Neural crest cell (in vitro differentiated cells): ENCODE measurements at places on chromosomes 1 and 21.
A peak's percentile ranks its signal among the peaks of the same experiment; 100 is the strongest.

GRCh38 chr1:6075748-6076147, 30.1 kb downstream of the KCNAB2 start:
- H3K4me1 ChIP-seq, result no peaks in the 10 kb centered on the region
- H3K36me3 ChIP-seq, result no peaks in the 10 kb centered on the region

DNA sequence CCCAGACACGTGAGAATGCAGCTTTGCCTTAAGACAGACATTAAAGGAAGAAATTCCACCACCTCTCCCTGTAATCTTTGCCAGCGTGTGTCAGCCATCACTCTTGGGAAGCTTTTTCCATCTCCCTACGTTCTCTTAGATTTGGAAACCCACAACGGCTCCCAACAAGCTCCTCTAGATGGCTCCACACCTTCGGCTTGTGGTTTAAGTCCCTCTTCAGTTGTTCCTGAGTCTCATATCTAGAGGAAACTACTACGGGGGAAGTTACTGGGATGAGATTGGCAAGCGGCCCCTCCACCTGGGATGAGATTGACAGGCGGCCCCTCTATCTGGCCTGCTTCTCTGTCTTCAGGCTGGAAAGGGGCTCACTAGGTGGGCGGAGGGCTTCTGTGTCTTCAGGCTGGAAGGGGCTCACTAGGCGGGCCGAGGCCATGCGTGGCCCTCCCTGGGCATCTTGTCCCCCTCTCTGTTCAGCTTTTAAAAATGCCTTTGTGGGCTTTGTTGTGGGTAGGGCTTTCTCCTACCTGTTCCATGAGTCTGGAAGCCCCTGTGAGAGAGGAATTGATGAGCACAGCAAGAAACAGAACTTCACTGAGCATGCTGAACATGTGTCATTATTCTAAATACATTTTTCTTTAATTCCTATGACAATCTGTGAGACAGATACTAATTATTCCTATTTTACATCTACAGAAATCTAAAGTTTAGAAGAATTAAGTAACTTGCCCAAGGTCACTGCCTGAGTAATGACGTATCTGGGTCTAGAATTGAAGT, 670.5 kb downstream of the KIF26B start:
- DNase-seq, result no peak
- H3K4me1 ChIP-seq, result no peaks in the 10 kb centered on the region
- H3K4me3 ChIP-seq, result no peak overlapping the region
- no peak overlapping the region for H3K27ac ChIP-seq
- no peaks in the 10 kb centered on the region for H3K27me3 ChIP-seq

- H3K4me3 ChIP-seq, result no peak overlapping the region
- H3K36me3 ChIP-seq, result no peaks in the 10 kb centered on the region
- H3K27ac ChIP-seq, result no peak overlapping the region
- H3K27me3 ChIP-seq, result no peaks in the 10 kb centered on the region
These were observed 251.9 kb upstream of the C1orf105 start for GRCh38 chr1:172168597-172168872.

DNA sequence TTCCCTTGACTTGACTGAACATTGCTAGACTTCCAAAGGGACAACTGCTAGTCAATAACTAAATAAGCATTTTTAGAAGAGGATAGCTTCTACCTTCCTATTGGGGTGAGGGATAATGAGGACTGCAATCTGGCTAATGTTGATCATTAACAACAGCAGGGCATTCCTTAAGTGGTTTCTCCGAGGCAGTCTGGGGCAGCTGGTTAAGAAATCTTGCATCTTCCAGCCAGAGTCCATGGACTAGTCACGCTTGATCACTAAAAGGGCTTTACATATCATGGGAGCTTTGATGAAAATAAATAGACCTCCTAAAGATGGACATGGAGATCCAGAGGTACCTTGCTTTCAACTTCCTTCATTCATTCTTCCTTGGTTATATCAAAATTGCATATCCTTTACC, 329.4 kb upstream of the ESRRG start:
- no peaks in the 10 kb centered on the region for H3K27me3 ChIP-seq
- no peak for DNase-seq
- H3K4me3 ChIP-seq, result no peak overlapping the region
- H3K27ac ChIP-seq, result no peak overlapping the region
- peaks cover 3% of the 10 kb centered on the region for H3K4me1 ChIP-seq
- H3K36me3 ChIP-seq, result peaks cover 2% of the 10 kb centered on the region

DNA sequence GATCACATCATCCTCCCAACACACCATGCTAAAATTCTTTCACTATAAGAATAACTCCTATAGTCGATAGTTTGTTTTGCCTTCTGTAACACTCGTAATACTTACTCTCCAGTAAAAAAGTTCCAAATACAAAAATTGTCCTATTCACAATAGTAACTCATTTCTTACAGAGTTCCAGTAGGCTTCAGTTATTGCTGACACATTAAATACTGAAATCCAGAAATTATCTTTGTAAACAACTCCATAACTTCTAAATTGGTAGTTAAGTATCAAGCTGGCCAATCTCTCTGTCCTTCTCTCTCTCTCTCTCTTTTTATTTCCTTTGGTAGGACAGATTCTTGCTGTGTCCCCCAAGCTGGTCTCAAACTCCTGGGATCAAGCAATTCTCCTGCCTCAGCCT, 49.6 kb upstream of the FOXD3 start:
- H3K27me3 ChIP-seq, result no peaks in the 10 kb centered on the region
- peak overlapping the region; percentile 69 for H3K27ac ChIP-seq
- H3K4me3 ChIP-seq, result no peak overlapping the region

- no peak overlapping the region for H3K27ac ChIP-seq
- no peaks in the 10 kb centered on the region for H3K36me3 ChIP-seq
- H3K27me3 ChIP-seq, result no peaks in the 10 kb centered on the region
These were observed 107.2 kb upstream of the MARK1 start for GRCh38 chr1:220420726-220421125.

GRCh38 chr21:16357994-16358393, 628.2 kb downstream of the USP25 start:
- H3K27ac ChIP-seq, result no peak overlapping the region
- DNase-seq, result no peak
- peaks cover 14% of the 10 kb centered on the region for H3K36me3 ChIP-seq
- H3K4me3 ChIP-seq, result no peak overlapping the region
- H3K4me1 ChIP-seq, result no peaks in the 10 kb centered on the region

DNA sequence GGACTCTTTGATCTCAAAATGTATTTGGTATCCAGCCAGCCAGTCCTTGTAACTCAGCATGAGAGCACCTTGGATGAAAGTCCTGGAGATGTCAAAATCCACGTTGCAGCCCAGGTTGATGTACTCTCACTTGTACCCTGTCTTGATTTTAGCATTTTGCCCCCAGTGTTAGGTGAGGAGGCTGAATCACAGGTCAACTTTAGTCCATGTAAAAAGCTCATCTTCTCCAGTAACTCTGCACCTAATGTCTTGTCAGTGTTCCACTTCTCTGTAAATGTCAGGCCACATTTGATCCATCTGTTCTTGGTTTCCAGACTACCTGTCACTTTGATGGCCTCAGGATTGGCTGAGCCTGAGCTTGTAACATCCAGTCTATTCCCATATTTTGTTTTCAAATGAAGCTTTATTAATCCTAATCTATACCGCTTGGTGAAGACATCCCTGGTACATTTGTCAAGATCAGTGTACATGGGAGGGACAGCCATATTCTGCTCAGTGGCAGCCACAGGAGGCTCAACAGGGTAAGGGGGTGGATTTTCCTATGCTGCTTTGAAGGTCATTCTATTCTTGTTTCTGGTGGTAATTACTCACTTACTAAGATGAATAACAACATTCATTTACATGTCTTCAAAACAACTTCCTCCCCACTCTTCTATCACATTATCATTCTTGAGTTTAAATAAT, 24.1 kb upstream of the FCRL3 start:
- no peak overlapping the region for H3K27ac ChIP-seq
- H3K4me1 ChIP-seq, result no peaks in the 10 kb centered on the region
- no peaks in the 10 kb centered on the region for H3K36me3 ChIP-seq

DNA sequence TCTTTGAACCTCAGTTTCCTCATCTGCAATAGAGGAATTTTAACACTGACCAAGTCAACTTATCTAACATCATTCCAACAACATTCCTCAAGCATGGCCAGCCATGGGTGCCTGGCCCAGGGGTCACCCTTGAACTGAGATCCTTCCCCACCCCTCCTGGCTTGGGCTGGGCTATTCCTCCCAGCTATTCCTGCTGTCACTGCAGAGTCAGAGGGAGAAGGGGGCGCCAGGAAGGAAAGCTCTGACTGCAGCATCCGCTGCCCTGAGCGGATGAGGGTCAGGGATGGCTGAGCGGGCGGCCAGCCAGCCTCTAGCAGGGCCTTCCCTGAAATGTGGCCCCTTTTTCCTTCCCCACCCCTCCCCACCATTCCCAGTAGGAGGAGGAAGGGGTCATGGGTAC, 3.1 kb downstream of the TINAGL1 start:
- no peak overlapping the region for H3K27ac ChIP-seq
- DNase-seq, result no peak
- H3K36me3 ChIP-seq, result no peaks in the 10 kb centered on the region
- H3K4me3 ChIP-seq, result no peak overlapping the region
- peaks cover 29% of the 10 kb centered on the region for H3K27me3 ChIP-seq

- no peak for DNase-seq
- H3K27me3 ChIP-seq, result no peaks in the 10 kb centered on the region
- H3K4me1 ChIP-seq, result no peaks in the 10 kb centered on the region
- no peak overlapping the region for H3K4me3 ChIP-seq
- no peak overlapping the region for H3K27ac ChIP-seq
These were observed 39.5 kb downstream of the PDC start for GRCh38 chr1:186421446-186421845.

DNA sequence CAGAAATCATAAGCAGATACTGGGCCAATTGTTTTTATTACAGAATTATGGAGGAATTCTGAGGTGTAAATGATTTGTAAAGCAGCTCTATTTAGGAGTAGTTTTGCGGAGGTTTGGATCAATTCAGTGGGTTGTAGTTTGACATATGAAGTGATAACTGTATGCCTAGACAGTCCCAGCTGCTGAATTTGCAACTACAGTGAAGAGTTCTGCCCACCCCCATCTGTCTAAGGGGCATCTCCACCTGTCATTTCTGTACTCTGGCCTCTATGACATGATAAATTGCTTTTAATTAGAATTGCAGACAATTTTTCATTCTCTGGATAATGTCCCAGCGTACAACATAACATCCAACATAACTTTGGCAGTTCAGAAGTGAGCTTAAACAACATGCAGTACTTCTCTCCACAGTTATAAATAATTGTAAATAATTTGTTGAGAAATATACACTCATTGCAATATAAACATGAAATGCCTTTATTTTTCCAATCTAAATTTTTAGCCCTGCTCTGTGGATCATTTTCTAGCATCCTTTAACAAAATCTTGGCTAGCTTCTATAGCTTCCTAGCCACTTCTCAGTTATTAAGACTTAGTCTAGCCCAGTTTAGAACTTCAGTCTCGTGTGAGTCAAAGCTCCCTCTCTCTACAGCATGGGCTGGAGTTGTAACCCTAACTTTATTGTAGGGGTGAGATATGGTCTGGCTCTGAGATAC, 52.3 kb downstream of the PDE4B start:
- no peaks in the 10 kb centered on the region for H3K27me3 ChIP-seq
- DNase-seq, result no peak
- H3K36me3 ChIP-seq, result no peaks in the 10 kb centered on the region
- H3K4me1 ChIP-seq, result no peaks in the 10 kb centered on the region
- H3K27ac ChIP-seq, result no peak overlapping the region

GRCh38 chr1:206892351-206892984, 4.8 kb upstream of the IL24 start:
- H3K36me3 ChIP-seq, result no peaks in the 10 kb centered on the region
- no peak for DNase-seq
- no peak overlapping the region for H3K4me3 ChIP-seq
- no peaks in the 10 kb centered on the region for H3K4me1 ChIP-seq
- no peak overlapping the region for H3K27ac ChIP-seq

DNA sequence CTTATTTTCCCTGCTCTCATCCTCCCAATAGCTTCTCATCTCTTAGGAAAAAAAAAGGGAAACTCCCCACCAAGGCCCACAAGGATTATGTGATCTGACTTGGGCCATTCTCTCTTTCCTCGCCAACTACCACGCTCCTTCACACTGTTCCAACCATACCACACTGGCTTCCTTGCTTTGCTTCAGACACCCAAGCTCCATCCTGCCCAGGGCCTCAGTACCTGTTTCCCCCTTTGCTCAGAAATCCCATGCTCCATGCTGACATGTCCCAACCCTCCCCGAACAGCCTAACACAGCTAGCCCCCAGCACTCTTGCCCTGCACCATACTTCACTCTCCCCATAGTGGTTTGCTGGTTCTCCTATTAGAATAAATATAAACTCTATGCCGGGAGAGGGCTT, 39.2 kb downstream of the MAB21L3 start:
- H3K36me3 ChIP-seq, result peaks cover 8% of the 10 kb centered on the region
- H3K4me3 ChIP-seq, result no peak overlapping the region
- H3K4me1 ChIP-seq, result peaks cover 40% of the 10 kb centered on the region

GRCh38 chr1:187408212-187409004, 579.7 kb downstream of the PLA2G4A start:
- H3K4me1 ChIP-seq, result peaks cover 6% of the 10 kb centered on the region
- no peaks in the 10 kb centered on the region for H3K36me3 ChIP-seq
- no peaks in the 10 kb centered on the region for H3K27me3 ChIP-seq
- DNase-seq, result no peak
- H3K27ac ChIP-seq, result no peak overlapping the region

DNA sequence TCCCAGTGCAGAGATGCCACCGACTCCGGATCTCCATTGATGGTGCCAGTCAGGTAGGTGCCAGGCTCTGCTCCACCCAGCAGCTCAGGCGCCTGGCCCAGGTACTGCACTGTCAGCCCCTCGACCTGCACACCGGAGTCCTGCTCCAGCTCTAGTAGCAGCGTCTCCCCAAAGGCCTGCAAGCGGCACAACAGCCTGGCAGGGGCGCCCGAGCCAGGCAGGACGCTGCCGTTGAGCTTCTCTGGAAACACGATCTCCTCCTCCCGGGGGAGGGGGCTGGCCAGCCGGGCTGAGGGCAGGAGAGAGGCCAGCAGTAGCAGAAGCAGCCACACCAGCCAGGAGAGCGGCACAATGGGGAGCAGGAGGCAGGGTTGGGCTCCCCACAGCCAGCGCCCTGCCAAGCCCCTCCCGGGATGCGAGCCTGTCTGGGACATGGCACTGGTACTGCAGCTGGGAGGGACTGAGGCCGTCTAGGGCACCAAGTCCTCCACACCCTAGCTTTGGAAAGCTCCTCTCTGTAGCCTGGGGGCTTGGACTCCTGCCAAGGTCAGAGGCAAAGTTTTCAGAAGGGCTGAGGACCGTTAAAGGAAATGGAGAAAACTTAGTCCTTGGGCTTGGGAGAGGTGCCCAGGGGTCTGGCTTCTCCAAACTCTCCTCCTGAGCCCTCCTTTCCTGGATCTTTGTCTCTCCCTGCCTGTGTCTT, 509 bp downstream of the ADAMTS4 start:
- peak; percentile 29 for DNase-seq
- H3K4me1 ChIP-seq, result peaks cover 57% of the 10 kb centered on the region
- H3K4me3 ChIP-seq, result peak overlapping the region; percentile 79
- H3K27ac ChIP-seq, result no peak overlapping the region
- peaks cover 4% of the 10 kb centered on the region for H3K36me3 ChIP-seq
